ENCODE measurements at places on chromosomes 4 and X. TPM values are rescaled to one million over a fixed set of nuclear protein-coding genes. Genes with fewer than 3 reads are reported as not detected.
A peak's percentile ranks its signal among the peaks of the same experiment; 100 is the strongest.

- DNase-seq = no peak
Measured at GRCh38 chr4:79287076-79287475, 38.8 kb downstream of the NAA11 start.

The LRP2BP gene
- 0.95 TPM for total RNA-seq

GRCh38 chrX:152399395-152399794 lies 51.7 kb downstream of the GABRA3 start:
- no peak for DNase-seq

The TLR6 gene
- 4.3 TPM for total RNA-seq

DNA sequence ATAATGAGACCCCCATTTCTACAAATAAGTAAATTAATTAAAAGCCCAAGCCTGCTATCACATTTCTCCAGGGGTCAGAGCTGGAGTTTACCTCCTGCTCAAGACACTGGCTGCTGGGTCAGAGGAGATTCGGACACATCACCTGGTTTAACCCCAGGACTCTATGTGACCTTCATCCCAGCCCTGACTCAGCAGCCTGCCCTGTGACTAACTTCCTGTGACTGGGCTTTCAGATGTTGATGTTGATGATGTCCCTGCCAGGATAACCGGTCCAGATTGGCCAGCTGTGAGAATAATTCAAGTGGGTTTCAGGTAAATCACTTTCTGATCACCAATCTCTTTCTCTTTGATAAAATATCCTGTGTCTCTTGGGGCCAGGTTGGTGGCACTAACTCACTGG lies 102.4 kb upstream of the MAML3 start:
- DNase-seq = no peak

DNA sequence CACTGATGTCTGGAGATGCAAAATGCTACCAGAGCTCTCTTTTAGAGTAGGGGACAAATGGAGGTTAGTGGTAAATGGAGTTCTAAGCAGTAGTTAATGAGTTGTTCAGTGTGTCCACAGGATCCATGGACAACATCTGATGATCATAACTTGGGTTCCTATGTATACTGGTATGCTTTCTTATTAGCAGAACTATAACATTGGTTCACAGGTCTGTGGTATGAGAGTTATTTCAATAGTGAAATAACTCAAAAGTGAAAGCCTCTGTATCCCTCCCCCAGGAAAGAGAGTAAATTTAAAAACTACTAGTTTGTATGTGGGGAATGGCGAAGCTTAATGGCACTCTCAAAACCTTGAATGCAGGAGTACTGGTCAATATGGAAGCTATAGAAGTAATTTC lies 363.5 kb upstream of the EMCN start:
- DNase-seq = no peak

GRCh38 chr4:185865901-185866328 lies 53.9 kb upstream of the SORBS2 start:
- peak; percentile 40 for DNase-seq

DNA sequence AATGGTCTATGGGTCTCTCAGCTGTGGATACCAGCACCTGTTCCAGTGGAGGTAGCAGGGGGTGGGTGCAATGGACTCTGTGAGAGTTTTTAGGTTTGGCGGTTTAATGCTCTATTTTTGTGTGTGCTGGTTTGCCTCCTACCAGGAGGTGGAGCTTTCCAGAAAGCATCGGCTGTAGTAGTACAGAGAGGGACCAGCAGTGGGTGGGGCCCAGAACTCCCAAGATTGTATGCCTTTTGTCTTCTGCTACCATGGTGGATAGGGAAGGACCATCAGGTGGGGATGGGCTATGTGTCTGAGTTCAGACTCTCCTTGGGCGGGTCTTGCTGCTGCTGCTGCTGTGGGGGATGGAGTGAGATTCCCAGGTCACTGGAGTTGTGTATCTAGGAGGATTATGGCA lies 557.2 kb upstream of the GRID2 start:
- DNase-seq = no peak

DNA sequence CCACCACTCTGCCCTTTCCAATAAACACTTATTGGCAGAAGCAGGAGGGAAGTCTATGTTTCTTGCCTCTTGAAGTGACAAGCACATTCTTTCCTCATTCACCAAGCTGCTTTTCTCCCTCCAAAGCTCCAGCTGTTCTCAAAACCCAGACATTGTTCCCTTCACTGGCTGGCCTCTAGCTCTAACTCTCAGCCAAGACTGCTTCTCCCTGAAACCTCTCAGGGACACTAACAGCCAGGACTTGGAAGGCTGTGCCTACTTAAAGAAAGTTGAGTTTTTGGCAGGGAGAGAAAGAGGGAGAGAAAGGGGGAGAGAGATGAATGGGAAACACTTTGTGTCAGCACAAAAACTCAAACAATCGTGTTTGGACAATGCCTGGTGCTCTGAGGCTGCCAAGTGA lies 99.5 kb downstream of the COX18 start:
- no peak for DNase-seq

DNA sequence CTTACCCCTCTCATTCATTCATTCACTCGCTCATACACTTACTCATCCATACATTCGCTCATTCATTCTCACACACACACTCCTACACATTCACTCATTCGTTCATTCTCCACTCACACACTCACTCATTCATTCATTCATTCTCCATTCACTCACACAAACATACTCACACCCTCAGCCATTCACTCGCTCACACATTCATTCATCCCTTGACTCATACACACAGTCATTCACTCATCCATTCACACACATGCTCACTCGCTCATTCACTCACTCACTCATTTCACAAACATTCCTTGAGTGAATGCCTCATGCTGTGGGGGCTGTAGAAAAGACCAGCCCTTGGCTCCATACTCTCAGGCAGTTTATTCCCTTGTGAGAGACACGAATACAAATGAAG lies 151.1 kb upstream of the MAMLD1 start:
- no peak for DNase-seq

GRCh38 chr4:184427687-184428086 lies 46.7 kb downstream of the IRF2 start:
- DNase-seq = no peak

DNA sequence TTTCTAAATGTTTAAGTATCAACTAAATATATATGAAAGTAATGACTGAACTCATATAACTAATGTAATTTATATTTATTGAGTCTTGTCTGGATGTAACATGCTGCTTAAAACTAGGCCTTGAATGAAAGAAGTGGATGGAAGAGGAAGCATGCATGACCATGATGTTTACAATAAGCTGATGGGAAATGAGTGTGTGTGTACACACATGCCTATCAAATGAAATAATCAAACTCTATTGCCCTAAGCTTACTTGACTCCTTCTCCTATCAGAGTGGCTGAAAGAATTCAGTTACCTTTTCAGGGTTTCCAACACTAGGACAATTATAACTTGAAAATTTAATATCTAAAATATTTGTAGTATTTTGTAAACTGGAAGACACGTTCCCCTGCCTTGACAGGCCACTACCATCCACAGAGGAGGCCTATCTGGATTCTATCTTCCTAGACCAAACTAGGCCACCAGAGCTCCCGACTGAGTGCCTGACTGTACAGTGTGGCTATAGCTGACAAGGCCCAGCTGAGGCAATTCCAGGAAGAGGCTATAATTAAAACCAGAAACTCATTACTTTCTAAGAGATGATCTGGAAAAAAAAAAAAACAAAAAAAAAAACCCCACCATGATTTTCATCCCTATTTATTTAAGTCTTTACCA lies 7.6 kb downstream of the ARSJ start:
- DNase-seq = no peak

DNA sequence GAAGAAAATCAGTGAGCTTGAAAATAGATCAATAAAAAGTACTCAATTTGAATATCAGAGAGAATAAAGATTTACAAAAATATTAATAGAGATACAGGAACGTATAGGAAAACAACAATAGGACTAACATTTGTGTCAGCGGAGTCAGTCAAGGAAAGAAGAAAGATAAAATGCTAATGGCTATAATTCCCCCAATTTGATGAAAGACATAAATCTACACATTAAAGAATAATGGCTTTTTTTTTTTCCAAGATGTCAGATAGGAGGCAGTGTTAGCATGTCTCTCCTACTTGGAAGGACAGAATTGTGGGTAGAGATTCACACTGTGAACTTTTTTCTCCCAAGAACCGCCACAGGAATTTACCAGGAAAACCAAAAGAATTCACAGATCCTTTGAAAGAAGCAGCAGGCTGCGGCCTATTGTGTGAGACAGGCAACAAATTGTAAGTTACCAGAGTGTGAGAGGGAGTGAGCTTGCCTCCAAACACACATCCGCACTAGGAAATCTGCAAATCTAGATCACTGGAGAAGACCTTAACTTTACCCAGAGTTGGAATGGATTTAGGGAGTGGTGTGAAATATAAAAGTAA lies 249.9 kb downstream of the PRDM5 start:
- DNase-seq = no peak

GRCh38 chr4:98338761-98339438 lies 77.7 kb downstream of the RAP1GDS1 start:
- DNase-seq = no peak

The PWWP3B gene
- total RNA-seq = 5.6 TPM

The OTC gene
- total RNA-seq = 4.1 TPM

DNA sequence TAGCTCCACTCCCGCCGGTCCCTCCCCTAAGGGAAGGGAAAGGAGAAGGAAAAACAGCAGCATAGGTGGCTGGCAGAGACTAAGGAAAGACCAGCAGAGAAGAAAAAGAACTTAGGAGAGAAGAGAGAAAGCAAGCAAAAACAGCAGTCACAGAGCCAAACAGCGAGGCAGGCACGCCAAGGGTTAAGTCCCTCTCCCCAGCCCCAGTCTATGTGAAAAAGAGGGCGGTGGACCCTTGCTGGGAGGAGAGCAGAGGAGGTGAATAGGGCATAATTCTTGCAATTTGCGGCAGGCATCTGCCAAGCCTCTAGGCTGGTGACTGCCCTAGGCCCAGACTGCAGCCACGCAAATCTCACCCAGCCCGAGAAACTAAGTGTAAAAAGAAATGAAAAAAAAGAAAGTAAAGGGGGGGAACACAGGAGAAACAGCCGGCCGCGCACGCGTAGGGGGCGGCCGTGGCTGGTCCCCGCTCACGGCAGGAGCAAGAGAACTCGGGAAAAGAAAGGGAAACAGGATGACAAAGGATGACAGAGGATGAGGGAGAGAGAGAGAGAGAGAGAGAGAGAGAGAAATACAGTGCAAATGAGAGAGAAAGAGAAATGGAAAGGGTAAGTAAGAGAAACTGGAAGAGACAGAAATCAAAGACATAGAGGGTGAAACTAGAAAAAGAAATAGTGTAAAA lies 48.6 kb downstream of the MAGEA9 start:
- DNase-seq = no peak

DNA sequence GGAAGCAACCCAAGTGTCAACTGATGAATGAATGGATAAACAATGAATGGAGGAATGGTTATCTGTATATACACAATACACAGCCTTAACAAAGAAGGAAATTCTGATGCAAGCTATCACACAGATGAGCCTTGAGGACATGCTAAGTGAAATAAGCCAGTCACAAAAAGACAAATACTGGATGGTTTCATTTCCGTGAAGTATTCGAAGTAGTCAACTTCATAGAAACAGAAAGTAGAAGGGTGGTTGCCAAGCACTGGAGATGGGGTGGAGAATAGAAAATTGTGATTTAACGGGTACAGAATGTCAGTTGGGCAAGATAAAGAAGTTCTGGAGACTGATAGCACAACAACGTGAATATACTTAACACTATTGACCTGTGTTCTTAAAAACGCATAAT lies 28.2 kb downstream of the CENPU start:
- no peak for DNase-seq

- DNase-seq = peak; percentile 10
Measured at GRCh38 chr4:109729117-109729717, 653 bp downstream of the PLA2G12A start.

- DNase-seq = no peak
Measured at GRCh38 chrX:150762258-150763165, 69.3 kb downstream of the MTMR1 start.

The EXOC1L gene
- not detected for total RNA-seq

The DRP2 gene
- total RNA-seq = 0.29 TPM

The EGFL6 gene
- total RNA-seq = 3.6 TPM

DNA sequence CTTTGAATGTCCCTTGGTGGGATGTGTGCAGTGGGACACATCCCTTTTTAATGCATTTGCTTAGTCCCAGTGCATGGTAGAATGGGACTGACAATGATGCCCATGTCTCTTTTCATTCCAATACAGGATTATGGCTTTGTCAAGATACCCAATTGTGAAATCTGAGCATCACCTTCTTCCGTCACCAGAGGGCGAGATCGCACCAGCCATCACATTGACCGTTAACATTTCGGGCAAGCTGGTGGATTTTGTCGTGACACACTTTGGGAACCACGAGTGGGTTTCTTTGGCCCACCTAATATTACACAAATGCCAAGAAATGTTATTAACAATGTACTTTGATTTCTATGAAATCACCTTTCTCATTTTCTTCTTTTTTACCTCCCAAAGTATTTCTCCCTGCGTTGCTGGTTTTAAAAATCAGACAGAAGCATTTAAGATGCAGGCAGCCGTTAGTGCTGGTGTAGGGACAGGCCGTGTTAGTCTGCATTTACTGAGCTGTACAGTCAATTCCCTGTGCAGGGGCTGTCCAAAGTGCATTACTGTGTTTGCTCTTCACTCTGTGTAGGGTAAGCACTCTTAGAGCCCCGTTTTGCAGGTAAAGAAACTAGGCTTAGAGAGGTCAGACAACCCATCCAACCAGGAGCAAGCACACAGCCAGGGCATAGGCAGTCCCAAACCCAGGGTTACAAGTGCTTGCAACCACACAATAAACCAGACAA lies 46.5 kb downstream of the CWH43 start:
- DNase-seq = no peak

The NLGN3 gene
- 2.5 TPM for total RNA-seq

- DNase-seq = no peak
Measured at GRCh38 chrX:54452920-54453319, 12.7 kb downstream of the TSR2 start.

GRCh38 chrX:74234818-74235217 lies 69.2 kb upstream of the ZCCHC13 start:
- no peak for DNase-seq

DNA sequence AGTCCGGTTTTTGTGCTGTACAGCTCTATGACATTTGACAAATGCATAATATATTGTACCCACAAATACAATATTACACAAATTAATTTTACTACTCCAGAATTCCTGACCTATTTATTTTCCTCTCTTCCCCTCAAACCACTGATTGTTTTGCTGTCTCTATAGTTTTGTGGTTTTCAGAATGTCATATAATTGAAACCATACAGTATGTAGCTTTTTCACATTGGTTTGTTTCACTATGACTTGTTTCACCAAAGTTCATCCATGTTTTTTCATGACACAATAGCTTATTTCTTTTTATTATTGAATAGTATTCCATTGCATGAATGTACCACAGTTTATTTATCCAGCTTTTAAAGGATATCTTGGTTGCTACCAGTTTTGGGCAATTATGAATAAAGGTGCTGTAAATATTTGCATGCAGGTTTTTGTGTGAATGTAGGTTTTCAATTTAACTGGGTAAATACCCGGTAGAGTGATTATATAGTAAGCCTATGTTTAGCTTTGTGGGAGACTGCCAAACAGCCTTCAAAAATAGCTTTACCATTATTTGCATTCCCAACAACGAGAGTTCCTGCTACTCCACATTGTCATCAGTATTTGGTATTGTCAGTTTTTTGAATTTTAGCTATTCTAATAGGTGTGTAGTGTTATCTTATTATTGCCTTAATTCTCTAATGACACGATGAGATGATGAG lies 25.9 kb downstream of the RNF175 start:
- no peak for DNase-seq

Measured in mucosa of gallbladder (tissue), 1 donor.